Stimulated activated memory B cell treated with anti-CD40 and anti-IgM and Interleukin-4, amounts not matched to agents 10 μg/mL and 1 μg/mL and 100 μg/mL, for 72 hours (primary cell): ENCODE measurements at places on chromosomes 1 and 21.
A peak's percentile ranks its signal among the peaks of the same experiment; 100 is the strongest.

DNA sequence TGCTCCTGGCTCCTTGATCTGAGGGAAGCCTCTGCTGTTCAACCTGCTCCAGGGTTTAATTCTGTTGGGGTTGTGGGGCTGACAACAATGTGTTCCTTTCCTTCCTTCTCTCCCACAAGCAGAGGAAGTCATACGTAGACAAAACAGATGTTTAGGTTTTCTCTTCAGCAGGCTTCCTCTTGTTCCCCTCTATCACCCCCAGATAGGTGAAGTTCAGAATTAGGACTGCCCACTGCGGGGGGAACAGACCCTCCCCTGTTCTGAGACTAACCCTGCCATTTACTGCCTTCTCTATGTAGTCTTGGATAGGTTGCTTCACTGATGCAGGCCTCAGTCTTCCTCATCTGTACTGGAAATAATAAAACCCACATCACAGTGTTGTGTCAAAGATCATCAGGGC is 30.0 kb upstream of the NRDC start:
- no peak for ATAC-seq

DNA sequence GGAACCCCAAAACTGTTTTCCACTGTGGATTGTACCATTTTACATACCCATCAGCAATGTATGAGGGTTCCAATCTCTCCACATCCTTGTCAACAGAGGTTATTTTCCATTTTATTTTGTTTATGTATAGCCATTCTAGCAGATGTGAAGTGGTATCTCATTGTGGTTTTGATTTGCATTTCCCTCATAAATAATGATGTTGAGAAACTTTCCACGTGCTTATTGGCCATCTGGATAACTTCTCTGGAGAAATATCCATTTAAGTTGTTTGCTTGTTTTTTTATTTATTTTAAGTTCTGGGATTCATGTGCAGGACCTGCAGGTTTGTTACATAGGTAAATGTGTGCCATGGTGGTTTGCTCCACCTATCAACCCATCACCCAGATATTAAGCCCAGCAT is 280.2 kb upstream of the USP25 start:
- no peak for ATAC-seq

DNA sequence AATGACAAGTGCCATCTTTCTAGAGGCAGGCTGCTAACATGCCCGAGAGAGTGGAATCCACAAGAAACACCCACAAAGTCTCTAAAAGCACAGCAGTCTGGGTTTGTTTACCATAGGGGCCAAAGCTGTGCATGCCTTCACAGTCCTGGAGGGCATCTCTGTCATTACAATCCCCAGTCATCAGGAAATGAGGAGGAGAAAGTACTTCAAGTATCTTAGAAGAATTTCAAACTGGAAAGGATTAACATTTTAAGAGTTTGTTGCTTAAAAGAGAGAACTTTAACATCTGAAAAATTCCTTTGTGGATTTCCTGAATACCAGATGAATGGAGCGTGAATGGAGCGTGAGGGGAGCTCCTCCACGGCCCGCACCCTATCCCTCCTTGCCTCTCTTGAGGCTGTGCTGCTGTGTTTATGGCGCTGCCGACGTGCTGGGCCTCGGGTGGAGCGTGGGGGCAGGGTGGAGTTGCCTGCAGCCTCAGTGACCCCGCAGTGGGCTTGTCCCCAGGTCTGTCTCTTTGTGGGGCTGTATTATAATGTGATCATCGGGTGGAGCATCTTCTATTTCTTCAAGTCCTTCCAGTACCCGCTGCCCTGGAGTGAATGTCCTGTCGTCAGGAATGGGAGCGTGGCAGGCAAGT is 23.3 kb downstream of the SLC6A17 start:
- ATAC-seq: no peak

DNA sequence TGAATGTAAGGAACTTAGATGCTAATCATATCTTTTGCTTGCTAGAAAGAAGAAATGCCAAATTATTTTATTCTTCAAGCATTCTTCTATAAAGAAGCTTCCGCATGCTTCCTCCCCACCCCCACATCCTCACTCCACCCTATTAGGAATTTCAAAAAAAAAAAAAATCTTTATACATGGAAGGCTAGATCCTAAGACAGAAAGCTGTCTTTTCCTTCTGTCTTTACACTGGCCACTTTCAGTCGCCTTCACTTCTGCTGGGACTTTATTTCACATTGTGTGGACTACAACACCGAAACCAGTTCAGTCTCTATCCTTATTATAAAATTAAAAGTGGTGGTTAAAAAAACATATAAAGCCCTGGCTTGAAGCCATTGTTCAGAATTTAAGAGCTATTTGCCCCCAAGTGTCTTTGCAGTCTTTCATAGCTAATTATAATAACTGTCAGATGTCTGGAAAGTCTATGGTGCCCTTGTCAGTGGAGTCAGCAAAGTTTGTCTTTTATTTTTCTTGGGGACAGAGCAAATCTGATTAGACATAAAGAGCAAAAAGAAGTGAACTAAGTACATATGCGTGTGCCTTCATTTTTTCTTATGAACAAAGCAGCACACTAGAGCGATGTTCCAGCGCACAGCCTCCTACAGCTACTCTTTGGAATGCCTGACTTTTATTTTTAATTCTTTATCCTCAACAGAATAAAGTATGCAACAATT is 297.7 kb downstream of the PTPRC start:
- ATAC-seq: no peak

DNA sequence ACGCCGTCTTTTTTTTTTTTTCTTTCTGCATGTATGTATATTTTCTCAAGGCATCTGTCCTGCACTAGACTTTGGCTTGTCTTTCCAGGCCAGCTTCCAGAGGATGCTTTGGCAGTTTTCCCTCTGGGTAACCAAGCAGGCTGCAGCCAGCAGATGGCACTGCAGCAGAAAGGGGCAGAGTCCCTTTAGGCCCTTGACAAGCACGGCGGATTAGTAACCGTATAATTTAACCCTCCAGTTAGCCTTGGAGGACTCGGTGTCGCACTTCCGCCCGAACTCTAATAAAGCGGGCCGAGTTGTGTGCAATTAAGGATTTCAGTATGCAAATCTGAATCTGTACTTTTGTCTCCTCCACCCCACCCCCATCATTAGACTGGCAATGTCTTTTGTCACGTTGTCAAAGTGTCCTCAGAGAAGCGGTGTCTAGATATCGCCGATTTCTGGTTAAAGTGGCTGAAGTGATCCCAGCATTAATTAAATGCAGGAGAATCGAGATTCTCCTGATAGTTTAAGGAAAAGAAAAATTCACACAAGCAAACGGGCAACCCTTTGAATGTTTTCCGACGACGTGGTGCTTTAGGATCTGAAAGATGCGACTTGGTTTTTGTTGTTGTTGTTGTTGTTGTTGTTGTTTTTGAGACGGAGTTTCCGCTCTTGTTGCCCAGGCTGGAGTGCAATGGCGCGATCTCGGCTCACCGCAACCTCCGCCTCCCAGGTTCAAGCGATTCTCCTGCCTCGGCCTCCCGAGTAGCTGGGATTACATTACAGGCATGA is 1.1 kb upstream of the TMEM167B start:
- ATAC-seq: peak; percentile 31

DNA sequence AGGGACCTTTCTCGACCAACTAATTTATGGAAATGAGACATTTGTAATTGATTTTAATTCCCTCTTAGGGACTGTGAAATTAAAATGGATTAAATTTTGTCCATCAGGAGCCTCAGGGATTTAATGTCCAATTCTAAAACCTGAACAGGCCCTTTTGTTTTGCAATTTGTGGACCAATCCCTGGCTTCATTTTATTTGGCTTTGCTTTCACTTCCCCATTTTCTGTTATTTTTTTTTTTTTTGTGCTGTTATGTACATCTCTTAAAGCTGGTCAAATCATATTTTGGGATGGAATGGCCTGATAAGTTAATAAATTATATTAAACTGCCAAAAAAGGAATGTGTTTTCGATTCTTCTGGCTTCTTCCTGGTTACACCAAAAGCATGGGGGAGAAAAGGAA is 28.9 kb downstream of the ZSCAN20 start:
- ATAC-seq: no peak

GRCh38 chr1:10773376-10773775 is 23.1 kb downstream of the CASZ1 start:
- ATAC-seq: no peak

GRCh38 chr1:113958691-113959090 is 20.6 kb upstream of the OLFML3 start:
- ATAC-seq: no peak

- ATAC-seq: no peak
Observed at GRCh38 chr1:113721010-113721409, 38.3 kb downstream of the PHTF1 start.

- ATAC-seq: no peak
Observed at GRCh38 chr1:62077821-62078220, 116.8 kb upstream of the L1TD1 start.

DNA sequence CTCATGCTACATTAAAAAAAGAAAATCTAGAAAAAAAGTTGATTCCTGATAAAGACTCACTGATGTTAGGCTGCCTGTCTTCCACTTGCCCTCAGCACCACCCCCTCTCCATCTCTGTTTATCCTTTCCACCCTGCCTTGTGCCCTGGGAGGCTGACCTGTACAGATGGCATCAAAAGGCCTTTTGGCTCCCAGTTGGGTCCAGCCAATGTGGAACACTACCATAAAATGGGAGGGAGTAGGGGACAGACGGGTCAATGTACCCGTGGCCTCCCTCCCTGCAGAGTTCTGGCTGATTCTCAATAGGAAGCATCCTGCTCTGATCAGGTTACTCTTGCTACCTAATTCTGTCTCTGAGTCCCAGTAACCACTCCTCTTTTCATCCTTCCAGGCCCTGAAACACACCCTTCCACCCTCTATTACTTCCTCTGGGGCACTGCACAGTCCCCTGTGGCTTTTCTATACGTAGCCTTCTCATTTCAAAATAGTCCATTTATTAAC is 300.0 kb downstream of the HHIPL2 start:
- no peak for ATAC-seq

DNA sequence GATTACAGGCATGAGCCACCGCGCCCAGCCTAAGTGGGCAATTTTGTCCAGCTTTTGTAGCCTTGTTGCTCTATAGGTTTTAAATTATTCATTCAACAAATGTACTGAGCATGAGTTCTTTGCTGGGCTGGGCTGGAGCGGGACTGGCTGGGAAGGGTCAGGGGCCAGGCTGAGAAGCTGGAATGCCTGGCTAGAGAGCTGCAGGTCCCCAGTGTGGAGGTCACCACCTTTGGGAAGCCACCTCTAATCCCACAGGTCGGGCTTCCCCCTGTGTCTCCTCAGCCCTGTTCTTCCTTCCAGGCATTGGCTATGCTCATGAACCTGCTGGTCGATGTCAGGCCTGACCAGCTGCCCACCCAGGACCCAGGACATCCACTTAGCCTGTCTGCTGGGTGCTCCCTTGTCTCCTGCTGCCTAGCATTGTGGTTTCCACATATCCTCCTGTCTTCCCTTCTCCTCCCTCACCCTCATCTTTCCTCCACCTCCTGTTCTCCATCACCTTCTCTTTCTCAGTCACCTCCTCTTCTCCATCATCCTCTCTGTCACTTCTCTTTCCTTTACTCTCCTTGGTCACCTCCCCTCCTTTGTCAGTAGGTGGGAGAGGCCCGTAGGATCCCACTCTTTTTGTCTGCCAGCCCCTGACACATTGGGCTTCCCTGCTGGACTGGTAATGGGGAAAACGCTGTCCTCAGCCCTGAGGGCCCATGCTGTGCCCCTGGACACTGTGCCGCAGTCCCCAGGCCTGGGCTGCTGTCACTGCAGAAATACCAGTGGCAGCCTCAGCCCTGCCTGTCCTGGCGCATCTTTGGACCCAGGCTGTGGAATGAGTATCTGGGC is 23.8 kb downstream of the SERINC2 start:
- ATAC-seq: no peak

- ATAC-seq: no peak
Observed at GRCh38 chr1:234536741-234537140, 57.8 kb upstream of the TARBP1 start.

DNA sequence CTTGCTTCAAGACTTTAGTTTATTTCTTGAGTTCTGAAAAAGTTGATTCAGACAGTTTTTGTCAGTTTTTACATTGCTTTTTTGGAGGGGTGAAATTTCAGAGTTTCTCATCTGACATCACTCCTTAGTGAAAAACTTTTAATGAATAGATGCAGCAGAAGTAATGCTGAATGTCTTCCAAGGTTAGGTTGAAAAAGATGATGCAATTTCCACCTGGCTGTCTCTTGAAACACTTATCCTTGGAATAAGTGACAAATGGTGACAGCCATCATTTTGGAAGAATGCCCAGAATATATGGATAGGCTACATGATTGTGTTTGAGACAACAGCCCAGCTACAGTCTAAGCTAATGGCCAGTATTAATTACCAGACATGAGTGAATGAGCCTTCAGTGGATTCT is 140.8 kb downstream of the ZNF644 start:
- no peak for ATAC-seq

DNA sequence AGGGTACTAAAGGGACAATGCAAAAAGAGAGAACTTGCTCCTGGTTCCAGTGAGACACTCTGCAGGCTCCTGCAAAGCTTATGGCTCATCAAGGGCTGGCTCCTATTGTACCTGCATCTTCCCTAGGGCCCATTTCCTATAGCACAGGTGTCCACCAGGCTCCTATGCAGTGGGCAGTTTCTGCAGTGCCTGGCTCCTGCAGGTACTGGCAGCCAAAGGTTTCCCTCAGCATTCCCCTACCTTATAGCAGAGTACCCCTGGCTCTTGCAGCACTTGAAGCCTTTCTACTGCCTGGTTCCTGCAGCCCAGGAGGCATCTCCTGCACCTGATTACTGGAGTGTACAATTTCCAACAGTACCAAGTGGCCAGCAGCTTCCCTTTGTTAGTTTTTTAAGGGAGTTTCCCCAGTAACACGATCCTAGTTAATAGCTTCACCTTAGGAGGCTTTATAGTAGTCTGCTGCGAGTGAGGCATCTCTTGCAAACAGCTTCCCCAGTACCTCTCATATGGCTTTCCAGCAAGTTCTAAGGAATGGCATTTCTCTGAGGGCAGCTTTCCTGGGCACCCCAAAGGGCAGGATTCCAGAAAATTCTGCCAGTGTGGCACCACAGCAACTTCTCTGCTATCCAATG is 141.7 kb downstream of the DENND1B start:
- no peak for ATAC-seq

- ATAC-seq: no peak
Observed at GRCh38 chr1:186655876-186656275, 24.3 kb downstream of the PTGS2 start.

- ATAC-seq: no peak
Observed at GRCh38 chr1:54853793-54854370, 33.1 kb downstream of the DHCR24 start.

GRCh38 chr1:166999075-166999474 is 10.0 kb downstream of the MAEL start:
- ATAC-seq: no peak

DNA sequence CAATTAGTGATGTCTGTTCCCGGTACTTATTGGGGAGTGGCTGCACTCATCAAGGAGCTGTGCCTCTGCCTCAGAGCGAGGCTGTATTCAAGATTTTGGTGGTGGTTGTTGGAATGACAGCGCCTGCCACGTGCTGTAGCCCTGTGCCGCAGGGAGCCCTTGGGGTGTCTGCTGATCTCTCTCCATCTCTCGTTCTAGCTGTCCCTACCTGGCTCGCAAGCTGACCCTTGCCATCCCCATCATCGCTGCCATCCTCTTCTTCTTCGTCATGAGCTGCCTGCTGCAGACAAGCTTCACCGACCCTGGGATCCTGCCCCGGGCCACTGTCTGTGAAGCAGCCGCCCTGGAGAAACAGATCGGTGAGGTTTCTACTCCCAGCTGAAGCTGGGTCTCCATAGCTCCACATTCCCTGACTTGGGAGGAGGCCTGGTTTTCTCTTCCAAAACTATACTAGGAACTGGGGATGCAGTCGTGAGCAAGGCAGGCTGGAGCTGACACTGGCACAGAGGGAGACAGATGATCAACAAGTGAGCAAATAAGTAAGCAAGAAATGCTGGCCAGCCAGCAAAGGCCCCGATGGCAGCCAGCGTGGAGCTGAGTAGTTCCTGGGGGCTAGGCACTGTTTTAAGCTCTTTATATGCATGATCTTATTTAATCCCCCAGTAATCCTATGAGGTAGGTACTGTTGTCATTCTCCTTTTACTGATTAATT is 5.9 kb downstream of the ZDHHC18 start:
- ATAC-seq: no peak
